ENCODE measurements at places on chromosomes 3 and 15.
A peak's percentile ranks its signal among the peaks of the same experiment; 100 is the strongest.

DNA sequence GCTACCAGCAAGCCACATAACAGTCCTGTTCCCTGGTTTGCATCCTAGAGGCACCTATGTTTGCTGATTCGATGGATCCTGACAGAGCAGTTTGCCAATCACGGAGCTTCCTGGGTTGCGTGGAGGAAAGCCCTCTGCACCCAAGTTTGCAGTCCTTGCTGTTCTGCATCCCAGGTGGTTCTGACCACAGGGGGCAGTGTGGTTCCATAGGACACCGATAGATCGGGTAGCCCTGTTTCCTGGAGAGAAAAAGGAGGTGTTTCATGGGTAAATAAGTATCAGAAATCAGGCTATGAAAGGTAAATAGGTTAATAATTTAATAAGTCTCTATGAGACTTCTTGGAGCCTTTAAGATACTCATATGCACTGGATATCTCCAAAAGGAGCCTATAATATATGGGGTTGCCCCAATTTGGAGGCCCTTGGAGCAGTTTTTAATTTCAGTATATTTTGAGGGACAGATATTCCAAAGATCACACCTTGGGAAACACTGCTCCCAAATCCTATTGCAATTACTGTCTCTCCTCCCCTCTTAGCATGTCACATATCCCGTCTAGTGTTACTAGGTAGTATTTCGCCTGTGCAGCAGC, 194.6 kb upstream of the TPM1 start:
- DNase-seq: peak; percentile 54

DNA sequence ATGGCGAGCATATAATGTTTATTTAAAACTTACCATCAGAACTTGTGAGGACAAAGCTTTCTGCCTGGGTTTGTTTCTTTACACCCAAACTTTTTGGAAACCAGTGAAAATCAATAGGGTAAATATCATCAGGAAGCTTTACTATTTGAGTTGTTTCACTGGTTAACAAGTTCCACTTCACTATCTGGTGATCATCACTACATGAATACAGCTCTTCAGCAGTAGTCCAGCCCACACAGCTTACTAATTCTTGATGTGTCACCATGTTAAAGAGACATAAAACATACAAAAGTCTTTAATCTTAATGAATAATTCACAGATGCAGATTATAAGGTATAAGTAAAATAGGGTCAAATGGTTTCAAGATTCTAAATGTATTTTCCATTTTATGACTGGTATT, 17.6 kb downstream of the IFT80 start:
- DNase-seq: no peak

GRCh38 chr15:89496155-89497098, at the start of gene RHCG:
TSS of gene RHCG (minus strand) at chr15:89496583. CDS start at chr15:89496544, 39 bp downstream.
- no peak for DNase-seq

DNA sequence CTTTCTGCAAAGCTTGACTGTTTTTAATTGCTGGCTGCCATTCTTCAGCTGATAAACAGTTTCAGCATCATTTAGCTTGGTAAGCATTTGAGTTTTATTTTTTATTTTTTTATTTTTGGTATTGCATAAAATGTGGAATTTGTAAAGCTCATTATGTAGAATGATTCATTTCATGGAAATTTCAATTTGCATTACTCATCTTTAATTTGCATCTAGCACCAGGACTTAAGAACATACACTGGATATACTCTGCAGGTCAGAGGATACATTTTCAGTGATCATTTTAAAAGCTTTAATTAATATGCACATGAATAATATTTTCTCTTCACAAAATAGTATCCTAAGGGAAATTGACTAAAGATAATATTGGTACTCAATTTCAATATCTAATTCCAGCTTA, 732.4 kb upstream of the BCHE start:
- DNase-seq: no peak

DNA sequence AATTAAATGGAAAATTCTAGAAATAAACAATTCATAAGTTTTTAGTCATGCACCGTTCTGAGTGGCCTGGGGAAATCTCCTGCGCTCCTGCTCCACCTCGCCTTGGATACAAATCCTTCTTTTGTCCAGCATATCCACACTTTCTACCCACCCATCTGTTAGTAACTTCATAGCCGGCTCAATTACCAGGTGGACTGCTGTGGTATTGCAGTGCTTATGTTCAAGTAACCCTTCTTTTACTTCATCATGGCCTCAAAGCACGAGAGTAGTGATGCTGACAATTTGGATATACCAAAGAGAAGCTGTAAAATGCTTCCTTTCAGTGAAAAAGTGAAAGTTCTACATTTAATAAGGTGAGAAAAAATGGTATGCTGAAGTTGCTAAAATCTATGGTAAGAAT, 142.3 kb upstream of the CHL1 start:
- no peak for DNase-seq

Data from SHP77 (cell line).